NCI-H1105 treated with DMSO at 0.1 percent for 48 hours (cell line): ENCODE measurements at places on chromosomes 12 and 14.

GRCh38 chr12:53060064-53060720 is 10.3 kb downstream of the TNS2 start:
- DNase-seq: no peak

- no peak for DNase-seq
Measured at GRCh38 chr14:25046301-25046943, 3.5 kb downstream of the STXBP6 start.

DNA sequence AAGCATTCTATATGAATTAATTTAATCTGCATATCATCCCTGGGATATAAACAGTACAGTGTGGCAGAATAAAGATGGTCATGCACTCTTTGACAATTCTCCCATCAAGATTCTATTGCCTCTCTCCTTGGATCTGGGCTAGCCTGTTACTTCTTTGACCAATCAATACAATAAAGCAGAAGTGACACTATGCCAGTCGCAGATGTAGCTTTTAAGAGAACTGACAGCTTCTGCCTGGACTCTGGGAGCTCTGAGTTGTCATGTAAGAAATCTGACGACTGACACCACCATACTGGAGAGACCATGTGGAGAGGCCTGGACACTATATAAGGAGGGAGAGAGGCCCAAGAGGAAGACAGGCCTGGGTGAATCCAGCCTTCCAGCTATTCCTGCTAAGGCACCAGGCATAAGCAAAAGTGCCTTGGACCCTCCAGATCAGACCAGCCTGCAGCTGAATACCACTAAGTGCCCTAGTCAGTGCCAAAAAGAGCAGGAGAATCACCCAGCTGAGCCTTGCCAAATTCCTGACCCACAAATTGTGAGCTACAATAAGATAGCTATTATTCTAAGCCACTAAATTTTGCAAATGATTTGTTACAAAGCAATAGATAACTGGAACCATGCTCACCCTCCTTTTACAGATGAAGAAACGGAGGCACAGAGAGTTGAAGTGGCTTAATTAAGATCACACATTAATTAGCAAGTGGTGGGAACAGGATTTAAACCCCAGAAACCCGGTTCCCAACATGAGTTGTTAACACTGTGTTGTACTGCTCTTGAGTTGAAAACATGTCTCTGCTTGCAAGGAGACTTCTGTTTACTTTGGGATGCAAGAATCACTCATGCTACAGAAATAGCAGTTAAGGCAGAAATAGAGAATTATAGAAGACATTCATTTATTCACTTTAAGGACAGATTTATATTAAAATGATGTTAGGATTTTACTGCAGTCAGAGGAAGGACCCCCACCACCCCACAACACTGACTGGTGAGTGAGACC is 84.6 kb downstream of the RIN3 start:
- peak; percentile 83 for DNase-seq

DNA sequence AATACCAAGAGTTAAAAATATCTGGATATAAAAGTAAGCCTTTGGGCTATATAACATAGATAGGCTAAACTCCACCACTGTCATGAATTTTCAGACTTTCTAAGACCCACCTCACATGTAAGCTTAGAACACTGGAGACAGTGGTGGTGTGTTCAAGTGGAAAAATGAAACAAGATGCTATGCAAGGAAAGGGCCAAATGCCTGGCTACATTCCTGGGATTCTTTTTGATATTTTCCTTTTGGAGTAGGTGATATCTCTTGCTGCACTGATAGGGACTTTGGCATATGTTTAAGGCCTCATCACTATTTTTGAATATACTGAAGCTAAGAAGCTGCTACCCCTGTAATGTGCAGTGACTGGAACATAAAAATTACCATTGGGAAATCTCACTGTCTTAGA is 341.3 kb downstream of the SLC16A7 start:
- no peak for DNase-seq

GRCh38 chr12:49388682-49389386 is 21.6 kb downstream of the SPATS2 start:
- DNase-seq: no peak

DNA sequence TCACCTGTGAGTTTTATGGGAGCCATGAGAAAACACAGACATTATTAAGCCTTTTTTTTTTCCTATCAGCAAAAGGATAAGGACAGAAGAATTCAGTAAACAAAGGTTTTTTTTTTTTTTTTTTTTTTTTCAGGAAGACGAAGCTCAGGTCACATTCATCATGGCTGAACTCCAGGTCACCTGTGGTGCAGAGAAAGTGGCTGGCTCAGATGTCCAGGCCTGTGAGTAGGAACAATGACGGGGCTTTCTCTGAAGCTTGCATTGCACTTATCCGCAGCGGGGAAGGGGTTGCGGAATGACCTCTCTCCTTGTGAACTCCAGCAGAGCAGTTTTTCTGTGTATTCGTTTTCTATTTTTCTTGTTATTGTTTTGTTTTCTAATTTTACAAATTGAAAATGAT is 759.6 kb upstream of the TMEM132C start:
- DNase-seq: no peak

DNA sequence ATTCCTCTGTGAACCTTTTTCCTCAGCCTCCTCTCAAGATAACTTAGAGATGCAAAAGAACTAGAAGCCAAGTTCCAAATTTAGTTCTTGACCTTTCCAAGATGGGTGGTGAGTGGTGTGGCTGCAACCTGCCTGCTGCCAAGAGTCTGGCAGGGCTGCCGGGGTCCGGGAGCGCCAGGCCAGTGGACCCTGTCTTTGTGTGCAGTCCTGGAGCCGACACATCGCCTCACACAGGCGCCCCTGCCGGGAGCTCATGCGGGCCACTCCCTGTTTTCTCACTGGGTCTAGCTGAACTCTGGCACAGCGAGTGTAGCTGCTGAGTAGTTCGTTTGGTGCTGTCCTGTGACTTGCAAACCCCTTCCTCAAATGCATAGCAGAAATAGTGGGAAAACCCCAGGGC is 84.9 kb downstream of the CACNA1C start:
- DNase-seq: no peak

GRCh38 chr14:92427096-92427495 is 86.5 kb upstream of the RIN3 start:
- DNase-seq: no peak

GRCh38 chr12:49089821-49090773 is 4.5 kb downstream of the DHH start:
- no peak for DNase-seq

DNA sequence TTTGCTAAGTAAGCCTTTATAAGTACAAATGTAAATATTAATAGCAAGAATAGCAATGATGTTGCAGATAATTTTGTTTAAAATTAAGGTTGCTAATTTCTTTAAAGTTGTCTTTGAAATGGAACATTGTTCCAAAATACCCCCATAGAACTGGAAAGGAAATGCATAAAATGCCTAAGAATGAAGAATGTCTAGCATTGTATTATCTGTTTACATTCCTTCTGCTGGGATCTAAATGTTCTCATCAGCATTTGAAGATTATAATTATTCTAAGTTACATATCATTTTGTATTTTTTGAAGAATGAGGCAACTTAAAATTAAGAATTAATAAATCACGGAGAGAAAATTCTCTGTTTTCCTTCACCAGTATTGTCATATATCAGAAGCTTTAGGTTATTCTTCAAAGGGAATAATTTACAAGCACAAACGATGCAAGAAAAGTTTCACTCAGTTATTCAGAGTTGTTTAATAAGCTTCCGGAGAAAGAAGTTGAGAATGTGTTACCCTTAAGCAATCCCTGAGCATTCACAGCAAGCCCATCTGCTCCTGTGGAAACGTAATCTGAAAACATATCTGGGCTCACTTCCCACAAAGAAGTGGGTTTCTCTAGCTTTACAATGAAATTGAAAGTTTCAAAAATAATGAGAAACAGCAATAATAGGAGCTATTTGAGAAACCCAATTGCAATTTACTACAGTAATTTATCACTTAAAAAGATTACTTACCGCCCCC is 21.3 kb downstream of the SLC6A15 start:
- DNase-seq: no peak

DNA sequence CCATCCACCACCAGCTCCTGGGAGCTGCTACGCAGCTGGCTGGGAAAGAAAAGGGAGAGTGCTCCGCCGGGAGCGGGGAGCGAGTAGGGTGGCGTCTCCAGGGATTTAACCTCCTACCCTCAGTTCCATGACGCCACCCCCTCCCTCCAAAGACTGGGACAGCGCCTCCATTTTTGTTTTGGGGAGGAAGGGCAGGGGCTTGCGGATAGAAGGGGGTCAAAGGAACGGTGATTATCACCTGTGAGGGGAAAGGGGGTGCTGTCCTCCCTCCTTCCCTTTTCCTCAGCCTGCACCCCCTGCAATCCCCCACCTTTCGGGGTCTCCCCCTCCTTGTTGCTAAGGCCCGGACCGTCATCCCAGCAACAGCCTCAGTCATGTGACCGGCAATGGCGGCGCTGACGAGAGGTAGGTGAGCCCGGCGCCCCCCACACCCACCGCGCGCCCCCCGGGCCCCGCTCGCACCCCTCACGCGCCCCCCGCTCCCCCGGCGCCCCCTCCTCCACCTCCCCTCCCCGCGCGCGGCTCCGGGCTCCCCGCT is at the start of gene DTX3:
Gene DTX3, plus strand, starts transcription at position 371 of the 538 bp plus-strand sequence. CDS start 1,694 bp downstream, outside the sequence.
- DNase-seq: peak; percentile 57

DNA sequence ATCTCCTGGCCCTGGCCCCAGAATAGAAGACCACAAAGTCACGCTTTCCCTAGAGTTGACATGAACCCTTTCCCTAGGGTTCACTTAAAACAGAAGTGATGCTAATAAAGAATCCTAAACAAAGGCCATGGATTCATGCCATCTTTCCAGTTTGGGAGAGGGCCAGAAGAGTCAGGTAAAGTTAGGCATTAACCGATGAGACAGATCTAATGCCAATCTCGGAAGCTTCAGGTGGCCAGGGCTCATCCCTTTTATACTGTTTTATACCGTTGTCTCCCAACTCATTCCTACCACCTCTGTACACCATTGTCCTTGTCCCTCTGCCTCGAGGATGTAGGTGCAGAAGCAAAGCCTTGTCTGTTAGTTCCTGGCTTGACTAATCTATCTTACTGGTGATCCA is 22.8 kb upstream of the ACTR10 start:
- peak; percentile 13 for DNase-seq

GRCh38 chr12:59151243-59151642 is 230.9 kb upstream of the LRIG3 start:
- DNase-seq: no peak

DNA sequence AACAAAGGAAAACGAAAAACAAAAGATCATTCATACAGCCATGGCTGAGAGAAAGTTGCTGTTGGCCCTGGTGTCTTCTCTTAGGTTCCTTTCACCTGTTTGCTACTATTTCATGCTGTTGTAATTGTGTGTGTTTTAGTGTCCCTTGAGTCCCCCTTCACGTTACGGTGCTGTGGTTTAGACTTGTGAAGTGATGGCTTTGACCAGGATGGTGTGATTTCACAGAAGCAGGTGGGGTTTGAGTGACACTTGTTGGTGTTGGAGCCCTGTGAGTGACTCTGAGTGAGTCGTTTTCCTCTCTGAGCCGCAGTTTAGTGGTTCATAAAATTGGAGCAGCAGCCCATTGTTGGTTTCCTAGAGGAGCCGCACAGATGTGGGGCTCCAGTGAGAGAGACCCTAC is 635.4 kb downstream of the VRK1 start:
- DNase-seq: no peak

DNA sequence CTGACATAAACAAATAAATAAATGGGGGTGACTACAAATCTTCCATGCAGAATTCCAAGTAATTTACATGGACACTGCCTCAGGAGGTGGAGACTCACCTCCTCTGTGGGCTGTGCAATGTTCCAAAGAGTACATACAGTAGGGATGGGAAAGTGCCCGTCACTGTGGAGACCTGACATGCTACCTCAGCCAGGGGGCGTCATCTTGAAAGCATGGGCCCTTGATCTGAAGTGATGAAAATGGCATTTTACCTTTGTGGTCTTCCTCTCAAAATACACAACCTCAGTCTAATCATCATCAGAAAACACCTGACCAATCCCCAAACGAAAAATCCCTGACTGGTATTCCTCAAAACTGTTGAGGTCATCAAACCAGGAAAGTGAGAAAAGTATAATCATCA is 48.4 kb downstream of the ANAPC7 start:
- peak; percentile 5 for DNase-seq

DNA sequence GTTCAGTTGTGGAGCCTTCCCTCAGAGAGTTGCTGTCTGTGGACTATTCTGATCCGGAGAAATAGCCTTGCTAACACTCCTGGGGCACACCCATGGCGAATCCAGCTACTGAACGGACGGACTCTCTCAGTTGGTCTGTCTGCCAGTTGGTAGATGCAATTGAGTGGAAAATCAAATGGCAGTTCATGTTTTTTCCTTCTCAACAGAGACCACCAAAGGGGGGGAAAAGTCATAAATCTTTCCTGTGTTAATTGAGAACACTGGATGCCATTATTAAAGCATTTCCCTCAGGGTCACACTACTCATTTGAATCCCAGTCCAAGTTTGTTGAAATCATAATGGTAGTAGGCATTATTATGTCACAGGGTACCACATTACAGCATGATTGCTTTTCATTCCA is 354.3 kb upstream of the FAR2 start:
- no peak for DNase-seq

- no peak for DNase-seq
Measured at GRCh38 chr12:29907461-29907860, 123.7 kb upstream of the TMTC1 start.

DNA sequence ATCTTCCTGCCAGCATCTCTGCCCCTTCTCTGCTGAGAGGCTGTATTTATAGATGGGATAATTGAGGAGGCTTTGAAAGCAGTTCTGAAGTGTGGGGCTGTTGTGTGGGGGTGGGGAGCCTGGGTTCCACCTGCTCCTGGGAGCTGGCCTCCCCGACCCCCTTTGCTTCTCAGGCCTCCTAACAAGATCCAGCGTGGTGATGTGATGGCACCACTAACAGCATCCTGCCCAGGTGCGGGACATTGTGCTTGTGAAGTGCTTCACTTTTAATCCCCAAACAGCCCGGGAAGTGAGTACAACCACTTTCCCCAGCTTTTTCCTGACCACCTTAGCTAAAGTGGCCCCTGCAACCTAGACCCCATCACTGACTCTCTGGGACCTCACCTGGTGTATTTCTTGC is 95.1 kb upstream of the NRXN3 start:
- peak; percentile 96 for DNase-seq

GRCh38 chr12:132024758-132025157 is 75.0 kb downstream of the EP400 start:
- no peak for DNase-seq

DNA sequence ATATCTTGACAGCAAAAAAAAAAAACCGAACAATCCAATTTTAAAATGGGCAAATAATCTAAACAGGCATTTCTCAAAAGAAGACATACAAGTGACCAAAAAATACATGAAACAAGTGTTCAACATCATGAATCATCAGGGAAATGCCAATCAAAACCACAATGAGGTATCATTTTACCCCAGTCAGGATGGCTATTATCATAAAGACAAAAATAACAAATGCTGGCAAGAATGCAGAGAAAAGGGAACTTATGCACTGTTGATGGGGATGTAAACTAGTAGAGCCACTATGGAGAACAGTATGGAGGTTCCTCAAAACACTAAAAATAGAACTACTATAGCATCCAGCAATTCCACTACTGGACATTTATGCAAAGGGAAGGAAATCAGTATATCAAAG is 448.2 kb downstream of the RGS6 start:
- DNase-seq: no peak

GRCh38 chr12:49369411-49370145 is 2.3 kb downstream of the SPATS2 start:
- DNase-seq: peak; percentile 17

- DNase-seq: no peak
Measured at GRCh38 chr12:5220835-5221234, 177.2 kb downstream of the KCNA5 start.
